ENCODE measurements at places on chromosomes 13 and 19. TPM values are rescaled to one million over a fixed set of nuclear protein-coding genes. Genes with fewer than 3 reads are reported as not detected.

The PTH2 gene
- total RNA-seq = not detected

The FFAR3 gene
- 0.32 TPM for total RNA-seq

The HCN2 gene
- total RNA-seq = 0.19 TPM

The ZNF428 gene
- total RNA-seq = 34.6 TPM

The C19orf81 gene
- not detected for total RNA-seq

The KCNN4 gene
- 4.1 TPM for total RNA-seq

The RASAL3 gene
- 10.9 TPM for total RNA-seq

The ZNF878 gene
- total RNA-seq = not detected

The LRRC8E gene
- total RNA-seq = 0.60 TPM

The PSPN gene
- 2.2 TPM for total RNA-seq

The VSTM2B gene
- total RNA-seq = not detected

The CGB7 gene
- not detected for total RNA-seq

The TRPC4 gene
- total RNA-seq = 4.3 TPM

The SULT2A1 gene
- total RNA-seq = not detected

The HNRNPM gene
- total RNA-seq = 148 TPM

DNA sequence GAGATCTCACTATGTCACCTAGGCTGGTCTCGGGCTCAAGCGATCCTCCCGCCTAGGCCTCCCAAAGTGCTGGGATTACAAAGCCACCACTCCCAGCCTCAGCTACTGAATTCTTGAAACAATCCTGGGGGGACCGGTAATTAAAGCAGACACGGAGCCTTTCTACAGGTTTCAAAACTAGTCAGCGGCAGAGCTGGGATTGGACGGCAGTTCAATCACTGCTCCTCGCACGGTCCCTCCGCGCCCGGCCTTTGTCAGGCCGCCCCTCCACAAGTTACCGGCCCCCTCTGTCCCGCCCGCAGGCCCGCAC lies 229 bp downstream of the BORCS8 start:
- no peak for DNase-seq

- no peak for DNase-seq
Observed at GRCh38 chr13:45109102-45109720, 11.1 kb upstream of the GTF2F2 start.

DNA sequence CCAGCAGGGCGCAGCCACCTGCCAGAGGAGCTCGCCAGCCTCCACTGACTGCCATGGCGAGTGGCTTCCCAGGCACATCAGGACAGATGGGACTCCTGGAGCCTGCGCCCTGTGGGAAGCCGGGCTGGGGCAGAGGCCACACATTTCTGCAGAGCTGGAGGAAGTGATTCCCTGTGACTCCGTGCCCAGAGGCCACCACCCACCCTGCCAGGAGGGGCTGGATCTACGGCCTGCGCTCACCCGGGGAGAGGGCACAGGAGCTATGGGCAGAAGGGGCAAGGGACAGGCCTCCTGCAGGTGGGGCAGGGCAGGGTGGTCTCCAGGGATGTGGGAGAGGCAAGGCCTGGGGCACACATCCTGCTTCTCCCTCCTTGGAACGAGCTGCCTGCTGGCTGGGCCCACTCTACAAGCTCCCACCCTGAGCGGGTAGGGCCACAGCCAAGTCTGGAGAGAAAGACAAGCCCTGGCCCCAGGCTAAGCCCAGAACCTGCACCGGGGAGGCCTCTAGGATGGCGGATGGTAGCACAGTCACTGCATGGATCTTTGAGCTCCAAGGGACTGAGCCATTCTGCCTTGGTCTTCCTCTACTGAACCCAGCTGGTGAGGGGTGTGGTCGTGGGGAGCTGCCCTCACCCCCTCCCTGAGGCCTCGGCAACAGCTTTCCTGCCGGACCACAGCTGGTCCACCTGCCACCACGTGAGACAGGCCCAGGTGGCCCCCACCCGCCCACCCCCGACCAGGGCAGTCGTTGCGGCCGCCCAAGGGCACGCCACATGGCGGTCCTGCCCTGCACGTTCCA lies 40.6 kb downstream of the CEBPG start:
- no peak for DNase-seq

DNA sequence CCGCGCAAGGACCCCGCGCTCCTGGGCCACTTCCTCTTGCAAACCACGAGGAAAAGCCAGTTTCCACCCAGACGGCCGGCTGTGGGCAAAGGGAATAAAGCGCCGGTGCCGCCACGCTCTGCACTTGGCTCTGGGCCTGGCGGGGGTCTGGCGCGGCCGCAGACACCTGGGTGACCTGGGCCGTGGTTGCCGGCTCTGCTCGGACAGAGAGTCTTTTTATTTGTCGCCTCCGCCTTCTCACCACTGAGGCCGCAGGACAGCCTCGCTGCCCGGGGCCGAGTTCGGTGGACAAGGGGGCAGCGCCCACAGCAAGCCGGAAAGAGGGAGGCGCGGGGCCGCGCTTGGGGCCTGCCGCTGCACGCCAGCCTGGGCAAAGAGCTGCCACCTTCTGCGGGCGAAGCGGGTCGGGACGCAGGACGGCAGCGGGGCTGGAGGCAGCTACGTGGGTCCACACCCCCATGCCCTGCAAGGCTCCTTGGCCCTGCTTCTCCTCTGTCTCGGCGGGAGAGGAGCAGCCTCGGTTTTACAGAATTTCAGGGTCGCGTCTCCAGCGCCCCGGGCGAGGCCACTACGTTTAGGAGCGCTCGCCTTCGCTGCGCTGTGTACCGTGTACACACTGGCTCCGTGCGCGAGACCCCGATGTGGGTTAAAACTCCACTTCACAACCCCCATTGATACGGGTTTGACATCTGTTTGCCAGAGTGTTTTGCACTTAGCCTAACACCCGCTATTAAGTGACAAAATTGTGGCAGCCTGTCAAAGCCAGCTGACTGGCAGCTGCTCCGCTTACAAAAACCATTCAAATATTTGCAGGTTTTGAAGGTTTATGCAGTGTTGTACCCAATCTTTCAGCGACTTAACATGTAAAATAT lies 13.0 kb upstream of the SOX1 start:
- DNase-seq = no peak

GRCh38 chr19:35114353-35115176 lies 1.1 kb upstream of the FXYD3 start:
- peak; percentile 91 for DNase-seq

GRCh38 chr13:87736849-87737385 lies 65.7 kb downstream of the SLITRK5 start:
- no peak for DNase-seq

DNA sequence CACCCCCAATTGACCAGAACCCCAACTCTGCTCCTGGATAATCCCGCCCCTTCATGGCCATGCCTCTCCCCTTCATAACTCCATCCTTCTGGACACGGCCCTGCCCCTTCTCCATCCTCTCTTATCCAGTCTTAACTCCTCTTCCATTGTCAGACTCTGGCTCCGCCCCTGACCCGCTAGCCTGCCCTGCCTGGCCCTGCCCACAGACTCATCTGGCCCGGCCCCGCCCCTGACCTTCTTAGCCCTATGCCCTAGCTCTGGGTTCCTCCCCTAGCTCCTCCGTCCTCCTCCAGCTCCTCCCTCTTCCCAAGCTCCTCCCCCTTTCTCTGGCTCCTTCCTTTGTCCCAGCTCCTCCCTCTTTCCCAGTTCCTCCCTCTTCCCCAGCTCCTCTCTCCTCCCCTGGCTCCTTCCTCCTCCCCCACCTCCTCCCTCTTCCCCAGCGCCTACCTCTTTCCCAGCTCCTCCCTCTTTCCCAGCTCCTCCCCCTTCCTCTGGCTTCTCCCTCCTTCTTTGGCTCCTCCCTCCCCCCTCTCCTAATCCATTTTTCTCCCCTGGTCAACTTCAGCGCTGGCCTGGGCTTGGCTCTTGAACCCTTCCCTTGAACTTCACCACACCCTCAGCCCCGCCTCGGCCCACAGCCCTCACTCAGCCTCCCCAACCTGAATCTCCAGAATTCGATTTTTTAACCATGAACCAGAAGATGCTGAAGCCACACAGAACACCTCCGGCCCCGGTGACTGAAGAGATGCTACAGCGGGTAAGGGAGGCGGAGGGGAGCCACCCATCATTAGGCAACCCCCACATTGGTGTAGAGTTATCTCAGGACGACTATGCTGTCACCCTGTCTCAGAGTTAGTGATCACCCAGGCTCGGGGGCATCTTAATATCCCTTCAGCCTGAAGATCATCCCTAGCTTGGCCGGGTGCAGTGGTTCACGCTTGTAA lies 9.2 kb upstream of the ZNF358 start:
- DNase-seq = peak; percentile 95

- peak; percentile 59 for DNase-seq
Observed at GRCh38 chr19:18053576-18054219, 33.0 kb downstream of the IL12RB1 start.

GRCh38 chr13:35854286-35854685 lies 276.9 kb downstream of the DCLK1 start:
- no peak for DNase-seq

DNA sequence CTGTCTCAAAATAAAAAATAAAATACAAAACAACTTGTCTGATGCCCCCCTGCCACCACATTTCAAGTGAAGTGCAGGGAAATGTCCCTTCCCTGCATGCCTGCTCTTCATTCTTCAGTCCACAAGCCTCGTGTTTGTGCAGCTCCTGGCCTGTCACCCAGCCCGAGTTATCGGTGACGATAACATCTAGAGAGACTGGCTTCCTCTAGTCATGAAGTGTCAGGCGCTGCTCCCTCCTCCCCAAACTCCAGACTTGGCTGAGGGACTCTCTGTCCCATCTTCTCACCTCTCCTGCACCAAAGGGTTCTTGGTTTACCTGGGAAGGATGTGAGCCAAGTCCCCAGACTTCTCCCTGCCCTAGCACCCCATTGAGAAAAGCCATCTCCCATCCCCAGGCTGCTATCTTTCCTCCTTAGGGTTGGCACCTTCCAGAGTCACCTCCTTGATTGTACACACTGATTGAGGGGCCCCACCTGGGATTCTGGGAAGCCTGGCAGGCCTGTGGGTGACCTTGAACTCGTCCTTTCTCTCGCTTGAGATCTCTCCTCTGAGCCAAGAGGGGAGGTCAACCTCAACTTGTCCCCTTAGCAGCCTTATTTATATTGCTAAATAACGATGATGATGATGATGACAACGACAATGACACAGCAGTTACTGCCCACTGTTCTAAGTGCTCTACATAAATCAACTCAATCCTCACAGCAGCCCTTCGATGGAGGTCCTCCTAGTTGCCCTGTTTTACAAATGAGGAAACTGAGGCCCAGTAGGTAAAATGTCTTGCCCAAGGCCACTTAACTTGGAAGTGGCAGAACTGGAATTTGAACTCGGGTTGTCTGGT lies 13.1 kb upstream of the PLAUR start:
- DNase-seq = no peak

GRCh38 chr19:54432144-54432738 lies 16.8 kb upstream of the LENG8 start:
- no peak for DNase-seq

- no peak for DNase-seq
Observed at GRCh38 chr19:55153652-55154264, 3.8 kb downstream of the TNNI3 start.

DNA sequence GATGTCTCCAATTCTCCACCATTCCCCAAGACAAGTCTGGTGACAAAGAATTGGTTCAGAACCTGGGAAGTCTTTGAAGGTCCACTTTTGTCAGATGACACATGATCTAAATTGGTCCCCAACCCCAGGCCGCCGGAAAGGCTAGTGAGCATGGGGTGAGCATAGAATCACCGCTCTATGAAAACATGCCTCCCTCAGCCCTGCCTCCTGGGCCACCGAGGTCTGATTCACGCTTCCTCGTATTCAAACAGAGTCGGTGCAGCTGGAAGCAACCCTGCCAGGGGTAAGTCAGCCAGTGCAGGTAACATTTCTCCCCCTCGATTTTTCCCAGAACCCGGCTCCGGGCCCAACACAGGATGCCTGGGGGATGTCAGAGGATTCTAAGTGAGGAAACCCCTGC lies 33.9 kb upstream of the KLF2 start:
- no peak for DNase-seq

DNA sequence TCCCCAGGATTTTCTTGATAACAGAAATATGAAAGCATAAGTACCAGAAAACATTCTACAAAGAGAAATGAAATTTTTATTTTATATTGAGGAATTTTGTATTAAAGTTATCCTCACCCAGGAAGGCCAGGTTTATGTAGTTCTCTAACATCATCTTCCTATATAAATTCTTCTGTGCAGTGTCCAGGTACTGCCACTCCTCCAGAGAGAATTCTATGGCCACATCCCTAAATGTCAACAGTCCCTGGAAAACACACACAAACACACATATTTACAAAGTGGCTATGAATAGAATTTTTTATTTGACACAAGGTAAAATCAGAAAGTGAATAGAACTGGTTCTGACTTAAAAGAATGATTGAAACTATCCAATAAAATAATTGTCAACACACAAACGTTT lies 110.5 kb upstream of the ZNF91 start:
- DNase-seq = no peak

- DNase-seq = no peak
Observed at GRCh38 chr19:30557212-30557611, 185.0 kb downstream of the ZNF536 start.

DNA sequence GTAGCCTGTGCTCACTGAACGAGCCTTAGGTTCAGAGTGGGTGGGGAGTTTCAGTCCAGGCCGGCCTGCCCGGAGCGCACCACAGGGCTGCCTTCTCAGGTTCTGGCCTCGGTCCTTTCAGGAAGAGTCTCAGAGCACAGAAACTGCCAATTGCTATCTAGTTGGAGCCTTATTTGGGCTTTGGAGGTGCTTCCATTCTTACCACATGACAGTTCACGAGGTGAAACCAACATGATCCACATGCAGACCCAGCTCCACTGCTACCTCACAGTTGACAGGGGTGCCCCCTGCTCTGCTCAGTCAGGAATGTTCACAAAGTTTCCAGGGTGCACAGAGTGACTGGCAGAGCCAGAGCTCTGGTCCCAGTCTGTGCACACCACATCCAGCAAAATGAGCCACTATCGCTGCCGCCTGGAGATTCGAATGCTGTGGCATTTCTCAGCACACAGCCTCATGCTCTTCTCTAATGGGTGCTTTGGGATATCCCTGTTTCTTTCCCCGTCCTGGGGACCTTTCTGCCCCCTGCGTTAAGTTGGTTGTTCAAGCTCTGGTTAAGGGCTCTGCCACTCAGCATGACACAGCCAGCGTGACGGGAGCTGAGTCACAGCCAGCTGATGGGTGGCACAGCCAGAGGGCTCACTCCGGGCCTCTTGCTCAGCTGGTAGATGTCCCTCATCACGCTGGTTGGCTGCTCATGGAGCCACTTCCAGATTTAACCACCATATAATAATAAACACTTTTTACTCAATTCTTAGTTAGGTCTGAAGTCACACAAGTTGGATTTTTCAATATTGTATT lies 7.5 kb upstream of the SACS start:
- no peak for DNase-seq

GRCh38 chr13:109383683-109384082 lies 402.7 kb downstream of the IRS2 start:
- DNase-seq = no peak

DNA sequence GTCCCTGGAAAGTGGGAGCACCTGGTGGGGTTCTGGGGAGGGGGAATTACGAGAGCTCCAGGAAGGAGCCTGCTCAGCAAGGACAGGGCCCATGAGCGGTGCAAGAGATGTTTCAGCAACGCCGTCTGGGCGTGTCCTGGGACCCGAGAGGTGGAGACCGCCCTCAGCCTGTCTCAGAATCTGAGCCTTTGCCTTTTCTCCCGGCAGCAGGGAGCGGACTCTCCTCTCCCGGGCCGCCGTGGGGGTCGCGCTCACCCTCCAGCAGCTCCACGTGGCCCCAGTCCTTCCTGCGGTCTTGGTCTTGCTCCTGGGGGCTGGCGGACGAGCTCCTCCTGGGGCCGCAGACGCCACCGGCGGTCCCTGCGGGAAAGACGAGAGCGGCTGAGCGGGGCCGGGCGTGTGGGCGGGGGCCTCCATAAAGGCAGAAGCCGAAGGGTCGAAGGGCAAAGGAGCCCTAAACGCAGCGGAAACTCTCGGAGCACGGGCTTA lies 714 bp downstream of the POLRMT start:
- no peak for DNase-seq

Measured in aorta (tissue), 5 donors.